Upper lobe of left lung (tissue), 6 donors: ENCODE measurements at places on chromosomes 4 and X. TPM values are rescaled to one million over a fixed set of nuclear protein-coding genes. Genes with fewer than 3 reads are reported as not detected.

DNA sequence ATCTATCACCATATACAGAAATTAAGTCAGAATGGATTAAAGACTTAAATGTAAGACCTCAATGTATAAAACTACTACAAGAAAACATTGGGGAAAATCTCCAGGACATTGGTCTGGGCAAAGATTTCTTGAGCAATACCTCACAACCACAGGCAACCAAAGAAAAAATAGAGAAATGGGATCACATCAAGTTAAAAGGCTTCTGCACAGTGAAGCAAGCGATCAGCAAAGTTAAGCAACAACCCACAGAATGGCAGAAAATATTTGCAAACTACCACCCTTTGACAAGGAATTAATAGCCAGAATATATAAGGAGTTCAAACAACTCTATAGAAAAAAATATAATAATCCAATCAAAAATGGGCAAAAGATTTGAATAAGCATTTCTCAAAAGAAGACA is 236.9 kb upstream of the EMCN start:
- DNase-seq: no peak

- DNase-seq: peak; percentile 53
Observed at GRCh38 chrX:50638123-50638522, 167.5 kb upstream of the DGKK start.

- DNase-seq: no peak
Observed at GRCh38 chr4:103915224-103915869, 195.6 kb upstream of the TACR3 start.

DNA sequence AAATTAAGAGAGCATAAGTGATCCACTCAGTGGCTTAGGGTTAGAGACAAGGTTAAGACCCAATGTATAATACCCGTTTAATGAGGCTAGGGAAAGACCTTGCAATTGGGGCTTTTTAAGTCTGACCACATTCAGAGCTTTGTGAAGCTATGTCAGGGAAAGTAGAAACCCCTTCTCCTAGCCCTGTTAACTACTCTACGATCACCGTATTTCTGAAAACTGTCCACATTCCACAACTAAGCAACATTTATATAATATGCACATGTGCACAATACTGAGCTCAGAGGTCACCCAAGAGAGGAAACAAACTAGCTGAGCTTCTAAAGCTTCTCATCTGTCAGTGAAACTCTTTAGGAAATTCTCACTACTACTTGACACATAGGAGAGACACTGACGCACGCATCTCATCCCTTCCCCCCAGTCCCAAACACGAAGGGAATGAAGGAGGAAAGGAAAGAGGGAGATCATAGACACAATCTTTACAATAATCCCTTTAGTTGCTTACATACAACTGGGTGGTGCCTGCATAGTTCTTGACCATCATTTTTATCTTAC is 56.2 kb downstream of the METTL14 start:
- no peak for DNase-seq

DNA sequence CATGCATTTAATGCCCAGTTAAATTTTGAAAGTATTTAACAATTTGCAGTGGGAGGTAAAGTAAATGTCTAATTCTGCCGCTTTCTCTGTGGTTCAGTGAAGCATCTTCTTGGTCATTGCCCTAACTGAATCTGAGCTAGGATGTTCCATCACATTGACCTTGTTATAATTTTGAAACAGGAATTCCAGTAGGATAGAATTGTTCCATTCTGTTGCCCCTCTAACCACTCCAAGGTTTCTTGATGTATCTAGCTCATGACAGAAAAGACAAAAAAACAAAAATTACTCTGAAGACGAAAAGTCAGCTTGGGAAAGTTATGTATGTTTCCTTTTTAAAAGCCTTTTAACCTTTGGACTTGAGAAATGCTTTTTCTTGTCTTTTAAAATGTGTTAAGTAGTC is 297.0 kb upstream of the FAT1 start:
- no peak for DNase-seq

DNA sequence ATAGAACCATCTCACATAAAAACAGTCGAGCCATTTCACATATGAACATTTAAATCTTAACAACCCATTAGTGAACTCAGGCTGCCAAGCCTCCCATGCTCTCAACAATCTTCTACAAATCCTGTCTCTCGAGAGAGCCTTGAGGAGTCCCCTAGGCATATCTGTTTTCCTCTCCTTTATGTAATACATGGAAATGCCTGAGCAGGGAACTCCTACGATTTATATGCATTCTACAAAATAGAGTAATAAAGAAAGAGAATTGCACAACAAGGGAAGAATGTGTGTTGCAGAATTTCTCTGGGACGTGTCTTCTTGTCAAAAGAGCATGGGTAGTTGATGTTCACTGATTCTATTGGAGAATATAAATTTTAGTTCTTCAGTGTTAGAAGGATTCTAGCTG is 101.8 kb upstream of the VCX2 start:
- no peak for DNase-seq

GRCh38 chrX:48696909-48697727 is 584 bp downstream of the SUV39H1 start:
- peak; percentile 88 for DNase-seq

The ITM2A gene
- 28.3 TPM for total RNA-seq

The FABP2 gene
- not detected for total RNA-seq
